ENCODE measurements at places on chromosomes 7 and 10. TPM values are rescaled to one million over a fixed set of nuclear protein-coding genes. Genes with fewer than 3 reads are reported as not detected.

Gene ENTPD1
- total RNA-seq = not detected

Gene PWWP2B
- 10.0 TPM for total RNA-seq

Gene LRRC61
- 8.4 TPM for total RNA-seq

Gene GIMAP2
- total RNA-seq = not detected

DNA sequence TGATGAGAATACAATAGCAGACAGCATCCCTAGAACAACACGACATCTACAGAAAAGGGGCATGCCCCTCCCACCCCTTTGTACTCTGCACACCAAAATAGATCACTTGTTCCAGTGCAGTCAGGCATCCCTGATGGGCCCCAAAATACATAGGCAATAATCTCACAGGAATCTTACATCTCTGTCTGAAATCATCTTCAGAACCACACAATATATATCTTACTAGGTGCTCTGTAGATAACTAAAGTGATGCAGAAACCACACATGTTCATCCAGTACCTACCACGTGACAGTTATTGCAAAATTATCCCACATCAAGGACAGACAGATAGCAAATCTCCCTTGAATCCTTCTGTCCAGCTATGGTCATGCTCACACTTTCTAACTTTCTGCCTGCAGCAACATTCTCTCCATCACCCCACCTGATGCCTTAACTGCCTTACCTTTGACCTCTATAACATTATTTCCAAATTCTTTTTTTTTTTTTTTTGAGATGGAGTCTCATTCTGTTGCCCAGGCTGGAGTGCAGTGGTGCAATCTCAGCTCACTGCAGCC is 30.7 kb downstream of the ST8SIA6 start:
- peak; percentile 12 for DNase-seq

DNA sequence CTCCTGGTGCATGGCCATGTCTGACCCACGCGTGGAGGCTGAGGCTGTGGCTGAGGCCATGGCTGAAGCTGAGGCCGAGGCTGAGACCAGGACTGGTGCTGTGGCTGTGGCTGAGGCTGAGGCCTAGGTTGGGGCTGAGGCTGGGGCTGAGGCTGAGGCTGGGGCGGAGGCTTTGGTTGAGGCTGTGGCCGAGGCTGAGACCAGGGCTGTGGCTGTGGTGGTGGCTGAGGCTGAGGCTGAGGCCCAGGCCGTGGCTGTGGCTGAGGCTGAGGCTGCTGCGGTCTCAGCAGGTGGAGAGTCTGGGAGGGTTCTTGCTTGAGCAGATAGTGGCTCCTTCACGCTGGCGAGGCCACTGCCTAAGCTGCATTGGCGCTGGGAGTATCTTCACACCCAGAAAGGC is 76.4 kb downstream of the WDR37 start:
- no peak for DNase-seq

- DNase-seq = no peak
Measured at GRCh38 chr10:131770946-131771633, 129.7 kb upstream of the PPP2R2D start.

GRCh38 chr7:64612452-64612851 is 49.6 kb upstream of the ZNF680 start:
- DNase-seq = no peak

- DNase-seq = peak; percentile 64
Measured at GRCh38 chr10:32207544-32207943, 139.4 kb downstream of the EPC1 start.

DNA sequence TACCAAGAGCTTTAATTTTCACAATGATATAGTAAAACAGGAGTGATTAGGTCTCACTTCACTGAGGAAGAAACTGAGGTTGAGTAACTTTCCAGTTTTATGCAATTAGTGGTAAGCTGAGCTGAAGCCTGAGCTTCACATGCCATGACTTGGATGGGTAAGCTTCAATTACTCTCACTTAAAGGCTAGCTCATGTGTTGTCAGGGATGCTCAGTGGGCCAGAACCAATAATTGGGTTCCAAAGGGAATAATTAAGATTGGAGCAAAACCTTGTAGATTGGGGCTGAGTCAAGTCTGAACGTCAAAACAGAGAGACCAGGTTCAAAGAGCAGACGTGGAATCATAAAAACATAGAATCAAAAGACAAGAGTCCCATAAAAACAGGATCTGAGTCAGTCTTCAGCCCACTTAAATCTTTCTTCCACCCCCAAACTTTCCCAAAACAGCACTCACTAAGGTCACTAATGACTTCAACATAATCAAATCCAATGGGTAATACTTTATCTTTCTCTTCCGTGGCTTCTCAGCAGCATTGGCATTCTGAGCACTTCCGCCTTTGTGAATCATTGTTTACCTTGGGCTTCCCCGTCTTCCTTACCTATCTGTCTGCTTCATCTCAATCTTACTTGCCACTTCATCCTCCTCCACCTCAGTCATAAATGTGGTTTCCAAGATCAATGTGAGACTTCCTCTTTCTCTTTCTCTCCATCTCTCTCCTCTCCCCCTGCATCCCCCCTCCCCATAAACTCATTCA is 23.0 kb upstream of the EGFR start:
- DNase-seq = peak; percentile 73

GRCh38 chr7:43943417-43944187 is 17.4 kb downstream of the UBE2D4 start:
- peak; percentile 13 for DNase-seq

GRCh38 chr10:50503661-50504320 is 120.0 kb downstream of the SGMS1 start:
- DNase-seq = peak; percentile 79

GRCh38 chr10:62388328-62388727 is 14.2 kb downstream of the ZNF365 start:
- no peak for DNase-seq

GRCh38 chr10:5655121-5655520 is 11.3 kb downstream of the ASB13 start:
- no peak for DNase-seq

DNA sequence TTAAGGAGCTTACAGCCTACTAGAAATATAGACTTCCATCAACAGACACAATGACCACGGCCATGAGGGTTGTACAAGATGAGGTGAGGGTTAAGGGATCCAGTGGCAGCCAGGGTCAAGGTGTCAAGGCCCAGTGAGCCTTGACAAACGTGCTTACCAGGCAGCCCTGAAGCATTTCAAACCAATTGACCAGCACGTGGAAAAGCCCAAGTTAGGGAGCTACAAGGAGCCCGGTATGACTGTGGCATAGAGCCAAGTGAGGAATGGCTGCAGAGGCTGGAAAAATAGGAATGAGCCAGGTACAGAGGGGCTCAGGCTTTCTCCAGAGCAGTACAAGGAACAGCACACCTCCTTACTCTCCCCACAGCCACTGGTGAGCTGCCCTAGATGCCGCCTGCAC is 12.7 kb downstream of the AFAP1L2 start:
- DNase-seq = no peak

GRCh38 chr7:15288741-15289140 is 273.1 kb downstream of the AGMO start:
- DNase-seq = no peak

DNA sequence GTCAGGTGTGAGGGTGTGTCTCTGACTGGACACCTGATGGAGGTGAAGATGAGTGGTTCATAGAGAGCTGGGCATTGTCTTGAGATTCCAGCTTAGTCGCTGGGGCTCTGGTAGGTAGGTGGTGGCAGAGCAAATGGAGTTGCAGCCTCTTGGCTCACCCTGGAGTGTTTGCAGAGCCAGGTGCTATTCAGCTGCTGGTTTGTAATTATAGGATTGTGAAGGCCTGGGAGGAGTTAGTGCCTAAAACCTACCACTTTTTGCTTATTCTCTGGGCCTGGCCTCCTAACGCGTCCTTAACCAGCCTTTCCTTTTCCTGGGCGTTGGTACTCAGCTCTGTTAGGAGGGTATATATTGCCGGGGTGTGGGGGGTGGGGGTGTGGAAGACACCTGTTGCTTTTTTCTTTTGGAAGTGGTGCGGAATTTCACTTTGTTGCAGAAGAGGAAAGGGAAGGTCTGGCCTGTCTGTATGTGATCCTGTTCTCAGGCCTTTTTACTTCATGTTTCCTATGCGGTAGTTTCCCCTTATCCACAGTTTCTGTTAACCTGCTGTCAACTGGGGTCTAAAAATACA is 3.2 kb downstream of the PPRC1 start:
- DNase-seq = no peak

DNA sequence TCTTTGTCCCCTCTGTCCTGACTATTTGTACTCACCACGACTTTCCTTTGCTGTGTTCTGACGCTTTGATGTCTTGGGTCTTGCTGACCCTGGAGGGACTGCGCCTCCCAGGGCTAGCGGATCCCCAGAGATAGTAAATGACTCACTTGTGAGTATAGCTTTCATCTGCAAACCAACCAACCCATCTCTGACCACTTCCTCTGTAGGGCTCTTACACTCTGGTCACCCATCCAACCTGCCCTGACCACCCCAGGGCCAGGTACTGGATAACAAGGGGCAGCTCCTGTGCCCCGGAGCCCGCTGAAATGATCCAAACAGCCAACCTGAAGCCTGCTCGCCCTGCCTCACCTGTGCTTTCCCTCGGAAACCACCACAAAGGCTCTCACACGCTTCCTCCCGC is 125.2 kb upstream of the CARD11 start:
- DNase-seq = no peak

Measured in MCF 10A (cell line).